ENCODE measurements at places on chromosomes 12 and 14.

DNA sequence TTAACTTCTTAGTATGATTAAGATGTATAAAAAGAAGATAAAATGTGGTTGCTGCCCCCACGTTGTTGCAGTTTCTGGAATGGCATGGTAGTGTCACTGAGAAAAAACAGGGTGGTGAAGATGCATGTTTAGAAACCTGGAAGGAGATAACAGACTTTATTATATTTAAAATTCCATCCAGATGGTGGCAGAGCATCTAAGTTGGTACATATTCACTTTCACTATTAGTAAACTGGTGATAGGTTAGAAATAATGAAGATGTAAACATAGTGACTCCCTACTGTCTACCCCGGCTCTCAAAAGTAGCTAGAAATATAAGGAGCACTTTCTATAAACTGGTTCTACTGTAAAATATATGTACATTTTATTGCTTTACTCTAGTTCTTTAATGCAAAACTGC, 279.3 kb downstream of the NPAS3 start:
- DNase-seq = no peak

- no peak for DNase-seq
These were observed 149.2 kb upstream of the BTG1 start for GRCh38 chr12:92294676-92295440.

GRCh38 chr14:52988139-52988538, 37.3 kb upstream of the FERMT2 start:
- DNase-seq = no peak

DNA sequence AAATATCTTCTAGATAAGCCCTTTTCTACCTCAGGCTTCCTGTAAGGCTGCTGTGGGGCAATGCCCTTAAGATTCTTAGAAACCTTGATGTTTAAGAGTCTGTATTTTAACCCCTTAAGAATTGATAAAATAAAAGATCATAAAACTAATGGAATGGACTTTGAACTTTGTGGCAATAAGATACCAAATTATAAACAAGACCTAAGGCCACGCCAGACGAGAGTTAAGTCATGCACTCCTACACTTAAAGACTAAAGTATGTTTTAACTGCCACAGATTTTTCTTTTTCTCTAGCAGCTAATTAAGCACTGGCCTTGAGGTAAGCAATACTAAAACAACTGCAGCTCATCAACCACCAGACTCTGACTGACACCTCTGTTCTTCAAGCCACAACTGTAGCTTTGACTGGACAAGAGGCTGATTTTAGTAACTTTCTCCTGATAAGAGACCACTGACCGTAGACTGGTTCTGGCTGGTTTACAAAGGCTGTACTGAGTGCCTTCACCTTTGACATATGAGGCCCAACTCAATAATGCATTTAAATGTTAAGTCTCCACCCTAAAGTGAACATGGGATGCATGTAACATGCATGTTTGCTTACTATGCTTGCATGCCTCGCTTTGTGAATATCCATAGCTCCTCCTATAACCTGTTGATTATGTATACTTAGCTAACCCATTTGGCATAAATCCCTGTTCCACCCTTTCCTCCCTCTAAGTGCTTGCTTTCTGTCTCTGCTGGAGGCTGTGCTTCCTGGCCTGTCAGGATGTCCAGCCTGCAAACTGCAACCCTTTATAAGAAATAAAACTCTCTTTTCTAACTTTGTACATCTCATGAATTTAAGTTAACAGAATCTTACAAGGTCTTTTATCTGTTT, 71.9 kb downstream of the KLHL28 start:
- DNase-seq = no peak

- DNase-seq = no peak
These were observed 10.7 kb downstream of the FGF6 start for GRCh38 chr12:4434706-4435425.

DNA sequence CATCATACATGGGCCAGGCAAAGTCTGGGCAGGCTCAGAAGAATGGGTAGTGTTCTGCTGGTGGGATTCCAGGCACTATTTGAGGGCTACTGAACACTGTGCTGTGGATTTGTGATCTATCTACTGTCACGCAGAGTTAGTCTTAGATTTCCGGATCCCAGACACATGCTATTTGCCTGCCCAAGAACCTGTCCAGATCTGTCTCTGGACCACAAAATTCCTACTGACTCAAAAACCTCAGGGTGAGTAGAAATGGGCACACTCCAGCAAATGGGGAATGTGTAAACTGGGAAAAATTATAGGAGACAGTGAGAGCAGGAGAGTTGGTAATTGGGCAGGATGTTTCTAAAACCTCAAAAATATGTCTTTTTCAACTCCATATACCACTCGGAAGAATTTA, 129.9 kb downstream of the GALC start:
- DNase-seq = no peak

DNA sequence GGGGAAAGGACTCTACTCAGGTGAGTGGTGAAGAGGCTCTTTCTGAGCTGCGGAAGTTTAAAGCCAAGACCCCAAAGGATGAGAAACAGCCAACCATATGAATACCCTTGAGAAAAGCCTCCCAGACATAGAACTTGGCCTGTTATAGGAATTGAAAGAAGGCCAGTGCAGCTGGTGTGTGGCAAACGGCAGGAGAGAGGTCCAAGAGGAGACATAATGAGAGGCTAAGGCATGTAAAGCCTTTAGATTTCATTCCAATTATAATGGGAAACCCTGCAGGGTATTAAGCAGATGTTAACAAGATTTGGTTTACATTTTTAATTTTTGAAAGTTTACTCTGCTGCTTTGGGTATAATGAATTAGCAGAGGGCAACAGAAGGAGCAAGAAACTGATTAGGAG, 552.1 kb upstream of the FBXO33 start:
- DNase-seq = no peak

- peak; percentile 9 for DNase-seq
These were observed 153.9 kb upstream of the RMST start for GRCh38 chr12:97308576-97309198.

Data from BJ (cell line).